ENCODE measurements at places on chromosomes 3 and 15. TPM values are rescaled to one million over a fixed set of nuclear protein-coding genes. Genes with fewer than 3 reads are reported as not detected.

The KCNMB3 gene
- polyA plus RNA-seq, result 5.0 TPM

The COLQ gene
- 4.0 TPM for polyA plus RNA-seq

The TXNRD3 gene
- 17.1 TPM for polyA plus RNA-seq

The DAZL gene
- not detected for polyA plus RNA-seq

The TGM5 gene
- not detected for polyA plus RNA-seq

The SYNPR gene
- not detected for polyA plus RNA-seq

The PPP1R14D gene
- 0.44 TPM for polyA plus RNA-seq

The DHX30 gene
- 56.9 TPM for polyA plus RNA-seq

The LRRC31 gene
- polyA plus RNA-seq, result 0.33 TPM

The AADAC gene
- polyA plus RNA-seq, result 0.09 TPM

The C2CD4A gene
- 0.57 TPM for polyA plus RNA-seq

The RARRES1 gene
- 11.7 TPM for polyA plus RNA-seq

The ASB14 gene
- polyA plus RNA-seq, result 1.3 TPM

The NTRK3 gene
- 9.1 TPM for polyA plus RNA-seq

The GOLGA6A gene
- polyA plus RNA-seq, result not detected

The CCR3 gene
- 0.09 TPM for polyA plus RNA-seq

GRCh38 chr15:89550427-89550826, 24.8 kb upstream of the TICRR start:
- DNase-seq, result no peak

DNA sequence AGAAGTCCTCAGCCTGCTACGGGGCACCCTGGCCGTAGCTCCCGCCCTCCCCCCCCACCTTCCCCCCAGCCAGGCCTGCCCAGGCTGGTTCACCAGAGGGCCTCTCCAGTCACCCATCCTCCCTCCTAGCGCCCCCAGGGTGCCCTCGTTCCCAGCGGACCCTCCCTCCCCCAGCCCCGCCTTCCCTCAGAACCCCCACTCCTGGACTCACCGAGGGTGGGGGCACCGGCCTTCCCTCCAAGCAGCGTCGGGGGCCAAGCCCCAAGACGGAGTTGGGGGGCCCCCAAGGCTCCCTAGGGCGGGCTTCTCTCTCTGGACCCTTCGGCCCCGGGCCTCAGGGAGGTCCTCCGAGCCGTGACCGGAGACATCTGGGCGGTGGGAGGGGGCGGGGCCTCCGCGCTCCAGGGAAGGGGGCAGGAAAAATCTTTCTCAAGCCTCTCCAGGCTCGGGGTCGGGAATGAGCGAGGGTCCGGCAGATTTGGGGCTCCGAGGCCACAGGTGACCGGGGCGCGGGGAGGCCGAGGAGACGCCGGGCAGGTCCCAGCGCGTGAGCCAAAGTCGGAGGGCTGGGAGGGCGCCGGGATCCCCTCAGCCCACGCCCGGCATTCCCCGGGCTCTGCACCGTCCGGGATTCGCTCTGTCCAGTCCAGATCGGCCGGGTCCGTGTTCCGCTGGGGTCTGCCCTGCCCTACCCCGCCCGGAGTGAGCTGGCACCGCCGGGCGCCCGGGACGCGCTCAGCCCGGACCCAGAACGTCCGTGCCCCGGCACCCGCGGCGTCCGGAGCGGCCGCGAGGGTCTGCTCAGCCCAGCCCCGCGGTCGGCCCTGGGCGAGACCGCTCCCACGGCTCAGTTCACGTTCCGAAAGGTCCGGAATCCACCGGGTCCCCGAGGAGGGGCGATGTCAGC, 999 bp downstream of the INSYN1 start:
- DNase-seq, result peak; percentile 28

- DNase-seq, result no peak
These were observed 617.5 kb downstream of the TBL1XR1 start for GRCh38 chr3:176579711-176580185.

DNA sequence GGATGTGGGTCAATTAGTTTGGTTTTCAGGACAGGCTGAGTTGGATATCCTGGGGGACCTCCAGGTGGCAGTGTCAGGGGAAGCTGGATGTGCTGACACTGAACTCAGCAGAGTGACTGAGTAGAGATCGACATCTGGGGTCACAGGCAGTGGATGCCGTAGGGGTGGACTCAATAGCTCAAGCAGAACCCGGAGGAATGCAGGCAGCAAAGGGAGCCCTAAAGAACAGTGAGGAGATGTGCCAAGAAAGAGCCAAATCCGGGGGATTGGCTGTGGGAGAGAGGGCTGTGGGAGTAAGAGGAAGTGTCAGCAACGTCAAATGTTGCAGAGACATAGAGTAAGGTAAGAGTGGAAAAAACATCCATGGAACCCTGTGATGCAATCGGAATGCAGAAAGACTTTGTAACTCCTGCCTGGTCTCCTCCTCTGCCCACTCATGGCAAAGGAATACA, 11.6 kb downstream of the CCR5AS start:
- no peak for DNase-seq

- no peak for DNase-seq
These were observed 48.2 kb upstream of the TNK2 start for GRCh38 chr3:195956577-195956976.

DNA sequence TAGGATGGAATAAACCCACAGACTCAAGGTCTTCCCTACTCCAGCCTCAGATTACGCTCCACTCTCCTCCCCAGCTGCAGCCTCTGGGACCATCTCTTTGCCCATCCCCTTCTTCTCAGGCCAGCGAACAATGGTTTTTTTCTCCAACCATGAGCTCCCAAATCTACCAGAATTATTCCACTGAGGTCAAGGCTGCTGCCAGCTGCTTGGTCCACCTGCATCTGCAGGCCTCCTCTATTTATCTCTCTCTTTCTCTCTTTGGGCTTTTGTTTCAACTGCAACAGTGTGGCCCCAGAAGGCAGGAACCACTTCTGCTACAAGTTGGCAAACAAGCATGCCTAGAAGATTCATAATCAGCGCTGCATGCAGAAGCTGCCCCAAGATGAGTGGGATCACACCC, 19.1 kb downstream of the CHRM5 start:
- no peak for DNase-seq

DNA sequence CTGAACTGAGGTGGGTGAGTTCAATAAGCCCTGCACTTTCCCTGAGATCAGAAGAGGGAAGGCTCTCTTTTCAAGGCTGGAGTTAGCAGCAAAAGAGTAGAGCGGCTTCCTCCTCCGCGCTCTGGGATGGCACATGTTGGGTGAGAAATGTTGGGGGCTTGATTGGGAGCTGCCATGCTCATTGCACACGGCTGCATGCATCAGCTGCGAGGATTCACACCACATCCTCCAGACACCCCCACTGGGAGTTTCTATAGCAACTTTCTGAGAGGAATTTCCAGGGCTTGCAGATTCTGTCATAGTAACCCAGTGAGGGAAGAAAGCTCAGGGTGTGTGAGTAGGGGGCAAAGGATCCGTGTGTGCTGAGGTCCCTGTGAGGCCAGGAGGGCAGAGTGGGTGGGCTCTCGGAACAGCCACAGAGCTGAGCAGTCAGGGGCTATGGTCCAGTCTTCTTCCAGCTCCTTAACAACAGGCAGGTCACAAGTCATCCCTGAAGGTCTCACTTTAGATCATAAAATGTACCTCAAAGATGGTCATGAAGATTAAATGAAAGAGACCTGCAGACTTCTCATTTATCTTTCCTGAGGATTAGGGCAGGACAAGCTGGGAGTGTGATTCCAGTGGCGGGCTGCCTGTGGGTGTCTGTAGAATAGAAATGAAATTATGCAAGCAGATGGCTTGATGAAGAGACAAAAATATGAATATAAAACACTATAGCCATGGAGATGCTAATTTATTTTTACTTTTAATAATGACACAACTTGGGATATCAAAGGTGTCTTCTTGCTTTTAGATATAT, 75.7 kb upstream of the CHRNA7 start:
- no peak for DNase-seq

DNA sequence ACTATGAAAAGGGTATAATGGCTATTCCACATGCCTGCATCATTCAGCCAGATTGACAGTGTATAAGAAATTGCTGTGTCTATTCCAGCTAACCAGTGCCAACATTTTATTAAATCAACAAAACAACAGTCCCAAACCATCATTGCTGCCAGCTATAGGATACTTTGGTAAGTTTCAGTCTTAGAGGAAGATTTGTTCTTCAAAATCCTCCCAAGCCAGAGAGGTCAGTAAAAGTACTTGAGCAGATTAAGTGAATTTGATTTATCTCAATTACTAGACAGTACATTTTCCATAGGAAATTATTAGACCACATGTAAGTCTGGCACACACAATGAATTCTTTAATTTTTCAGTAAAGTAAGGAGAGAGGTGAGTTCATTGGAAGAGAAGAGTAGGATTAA, 50.7 kb downstream of the TFG start:
- no peak for DNase-seq

GRCh38 chr3:12999147-13000140, 73.8 kb downstream of the IQSEC1 start:
- no peak for DNase-seq

GRCh38 chr3:47016934-47017435, 37.5 kb downstream of the NBEAL2 start:
- no peak for DNase-seq

DNA sequence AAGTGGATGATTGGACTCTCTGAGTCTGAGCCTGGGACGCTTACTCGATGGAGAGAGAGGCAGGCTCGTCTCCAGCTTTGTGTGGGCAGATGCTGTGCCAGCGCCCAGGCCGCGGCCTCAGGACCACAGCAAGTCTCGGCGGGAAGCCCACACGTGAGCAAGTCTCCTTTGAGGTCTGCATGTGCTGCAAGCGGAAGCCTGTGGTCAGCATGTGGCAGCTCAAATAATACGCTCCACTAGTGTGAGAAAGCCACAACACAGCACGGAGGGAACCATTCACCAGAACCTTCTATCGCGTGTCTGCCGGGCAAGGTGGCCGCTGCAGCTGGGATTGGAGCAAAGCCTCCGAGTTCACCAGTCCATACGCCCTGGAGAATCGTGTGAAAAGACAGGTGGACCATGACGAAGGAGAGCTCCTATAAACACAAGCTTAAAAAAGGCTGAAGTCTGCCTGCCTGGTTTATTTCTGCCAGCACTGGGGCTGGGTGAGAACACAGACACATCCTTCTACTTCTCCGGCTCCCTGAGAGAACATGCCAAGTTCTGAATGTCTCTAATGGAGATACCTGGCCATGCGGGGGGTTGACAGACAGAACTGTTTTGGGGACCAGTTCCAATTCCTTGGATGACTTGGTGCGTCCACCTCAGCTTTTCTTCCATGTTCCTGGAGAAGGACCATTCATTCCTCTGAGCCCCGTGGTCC, 82.0 kb upstream of the LRIG1 start:
- DNase-seq, result no peak

DNA sequence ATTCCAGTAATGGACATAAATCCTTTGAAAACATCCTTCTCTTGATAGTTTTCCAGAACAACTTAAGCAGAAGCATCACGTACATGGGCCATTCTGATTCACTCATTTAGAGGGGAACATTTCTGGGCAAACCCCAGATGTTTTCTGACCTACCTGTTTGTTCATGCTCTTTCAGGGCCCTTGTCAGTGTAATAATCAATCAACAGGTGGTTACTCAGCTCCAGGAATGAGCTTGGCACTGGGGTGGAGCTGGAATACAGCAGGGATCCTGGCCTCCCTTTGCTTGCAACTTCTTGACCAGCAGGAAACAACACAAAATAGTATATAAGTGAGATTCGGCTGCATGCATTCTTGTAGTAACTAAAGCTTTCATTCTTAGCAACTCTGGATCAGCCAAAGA, 9.2 kb upstream of the UBE2E1 start:
- DNase-seq, result no peak

- no peak for DNase-seq
These were observed 155.6 kb upstream of the GOLIM4 start for GRCh38 chr3:168251371-168251770.

GRCh38 chr3:128337305-128337704, 129.4 kb downstream of the DNAJB8 start:
- DNase-seq, result no peak

DNA sequence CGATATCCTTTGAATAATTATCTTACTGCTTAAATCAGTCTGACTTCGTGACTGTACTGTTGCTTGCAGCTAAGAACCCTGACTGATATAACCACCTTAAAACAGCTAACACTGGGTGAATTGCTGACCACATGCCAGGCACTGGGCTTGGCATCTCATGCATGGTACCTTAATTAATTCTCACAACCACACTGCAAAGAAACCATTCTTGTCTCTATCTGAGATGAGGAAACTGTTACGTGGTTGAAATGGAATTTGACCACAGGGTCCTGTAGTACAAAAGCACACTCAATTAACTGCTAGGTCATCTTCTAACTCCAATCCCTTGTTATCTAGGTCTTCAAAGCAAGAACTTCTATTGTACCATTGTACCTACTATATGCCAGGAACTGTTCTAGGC, 92.7 kb upstream of the PRICKLE2 start:
- no peak for DNase-seq

DNA sequence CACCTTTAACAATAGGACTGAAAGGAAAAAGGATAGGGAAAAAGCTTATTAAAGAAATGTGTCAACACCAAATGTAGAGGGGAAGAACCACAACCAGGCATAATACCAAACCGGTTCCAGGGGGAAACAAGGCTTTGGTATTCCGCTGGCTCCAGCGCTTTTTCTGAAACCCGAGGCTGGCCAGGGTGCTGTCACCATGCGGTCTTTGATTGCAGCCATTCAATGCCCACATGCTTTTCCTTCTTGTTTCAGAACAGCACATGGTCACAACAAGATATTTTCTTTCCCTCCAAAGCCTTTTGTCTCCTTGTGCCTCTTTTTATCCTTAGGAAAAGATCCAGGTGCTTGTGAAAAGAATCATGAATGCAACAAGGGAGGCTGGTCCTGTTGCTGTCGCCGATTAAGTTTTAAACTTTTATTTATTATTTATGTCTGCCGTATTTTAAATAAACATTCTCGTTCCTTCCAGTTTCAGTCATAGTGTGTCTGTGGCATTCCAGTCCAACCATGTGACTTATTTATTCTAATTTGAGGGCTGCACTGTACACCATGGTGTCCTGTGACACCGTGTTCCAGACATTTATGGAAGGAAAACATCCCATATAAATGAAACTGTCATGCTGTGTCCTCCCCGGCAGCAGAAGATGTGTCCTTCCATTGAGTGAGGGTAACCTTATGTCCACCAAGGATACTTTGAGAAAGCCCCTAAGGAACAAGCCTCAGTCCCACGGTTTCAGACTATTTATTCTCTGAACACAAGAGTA, 41.1 kb downstream of the CCK start:
- DNase-seq, result no peak

GRCh38 chr3:47443611-47443995, 32.1 kb downstream of the SCAP start:
- DNase-seq, result no peak

- DNase-seq, result peak; percentile 15
These were observed 342.0 kb upstream of the NR2F2 start for GRCh38 chr15:95988574-95988887.

- DNase-seq, result no peak
These were observed 9.2 kb downstream of the GATA2 start for GRCh38 chr3:128483657-128484403.

GRCh38 chr3:113288881-113289280, 77.5 kb downstream of the BOC start:
- DNase-seq, result no peak

DNA sequence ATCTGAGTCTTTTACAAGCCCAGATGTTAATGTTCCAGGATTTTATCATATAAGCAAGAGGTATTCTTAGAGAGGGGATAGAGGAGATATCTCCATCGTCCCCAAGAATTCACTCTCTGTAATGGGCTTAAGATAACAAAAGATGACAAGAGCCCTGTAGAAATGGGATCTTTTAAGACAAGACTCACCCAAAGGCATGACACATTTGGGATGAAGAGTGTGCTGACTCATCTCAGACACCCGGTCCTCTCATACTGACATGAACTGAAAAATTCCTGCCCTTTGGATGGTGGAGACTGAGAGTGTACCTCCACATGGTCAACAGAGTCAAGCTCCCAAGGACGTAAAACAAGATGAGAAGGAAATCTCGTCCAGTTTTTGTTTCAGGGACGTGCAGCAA, 11.0 kb downstream of the LEKR1 start:
- no peak for DNase-seq
